ENCODE measurements at places on chromosomes 5 and 9.

GRCh38 chr5:116806836-116807235, 232.2 kb upstream of the SEMA6A start:
- no peak for DNase-seq

- no peak for DNase-seq
These were observed 589.1 kb downstream of the ZNF608 start for GRCh38 chr5:124157320-124157719.

DNA sequence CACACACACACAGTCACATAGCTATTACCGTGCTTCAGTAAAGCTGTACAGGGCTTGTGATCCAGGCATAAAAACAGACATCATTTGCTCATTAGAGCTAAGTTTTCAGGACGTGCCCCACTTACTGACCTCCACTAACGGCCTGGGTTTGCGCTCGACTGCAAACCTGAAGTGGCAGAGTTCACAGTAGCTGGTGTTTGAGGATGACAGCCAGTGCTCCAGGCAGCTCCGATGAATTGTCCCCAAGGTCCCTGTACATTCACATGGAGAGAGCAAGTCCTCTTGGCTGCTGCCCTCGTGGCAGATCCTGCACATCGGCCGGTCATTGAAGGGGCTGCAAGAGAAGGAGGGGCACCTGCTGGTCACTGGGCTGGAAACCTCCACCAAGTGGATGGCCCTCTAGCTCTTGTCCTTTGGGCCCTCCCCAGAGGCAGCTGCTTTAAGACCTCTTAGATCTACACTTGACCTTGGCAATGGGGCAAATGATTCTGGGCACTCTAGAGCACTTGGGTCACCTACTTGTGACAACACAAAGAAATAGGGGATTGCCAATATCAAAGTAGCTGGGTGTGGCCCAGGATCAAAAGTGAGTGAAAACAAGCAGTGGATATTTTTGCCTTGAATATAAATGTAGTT, 115.4 kb downstream of the MARCHF3 start:
- no peak for DNase-seq

DNA sequence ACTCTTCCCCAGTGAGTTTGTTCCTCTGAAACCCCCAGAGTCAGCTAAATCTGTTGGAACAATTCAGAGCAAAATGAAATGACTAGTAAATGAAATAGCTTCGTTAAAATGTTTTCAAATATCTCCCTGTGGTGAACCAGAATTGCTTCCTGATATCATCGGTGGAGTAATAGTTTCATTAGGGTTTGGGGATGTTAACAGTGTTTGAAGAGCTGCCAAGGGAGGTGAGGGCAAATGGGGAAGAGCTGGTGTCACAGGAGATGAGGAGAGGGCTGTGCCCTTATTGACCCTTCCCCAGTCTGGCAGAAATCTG, 4.3 kb upstream of the C7 start:
- no peak for DNase-seq

- no peak for DNase-seq
These were observed 132.7 kb upstream of the MTAP start for GRCh38 chr9:21669701-21670100.

- DNase-seq: peak; percentile 85
These were observed 2.5 kb upstream of the MSMP start for GRCh38 chr9:35756275-35757225.

DNA sequence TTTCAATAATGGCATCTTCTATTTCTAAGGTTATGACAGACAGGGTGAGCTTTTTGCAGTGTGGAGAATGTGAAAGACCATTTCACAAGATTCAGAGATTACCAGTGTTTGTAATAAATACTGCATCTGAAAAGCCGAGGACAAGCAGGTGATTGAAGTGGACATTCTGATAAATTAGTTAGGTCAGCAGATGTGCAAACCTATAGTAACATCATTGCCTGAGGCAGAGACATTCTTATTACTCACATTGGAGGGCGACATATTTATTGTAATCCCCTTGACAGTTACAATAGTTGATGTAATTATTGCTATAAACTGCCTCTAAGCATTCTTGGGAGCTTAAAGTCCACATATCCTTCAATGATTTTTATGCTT, 3.3 kb downstream of the RASGRF2 start:
- DNase-seq: no peak

- DNase-seq: no peak
These were observed 39.0 kb downstream of the GPR21 start for GRCh38 chr9:123072407-123072995.

- DNase-seq: no peak
These were observed 151.3 kb upstream of the HMHB1 start for GRCh38 chr5:143660625-143661024.

- no peak for DNase-seq
These were observed 195.7 kb downstream of the AOPEP start for GRCh38 chr9:94922098-94922607.

GRCh38 chr5:148259288-148259687, 9.3 kb upstream of the SPINK13 start:
- DNase-seq: no peak

- no peak for DNase-seq
These were observed 12.6 kb upstream of the ANKH start for GRCh38 chr5:14884062-14884612.

DNA sequence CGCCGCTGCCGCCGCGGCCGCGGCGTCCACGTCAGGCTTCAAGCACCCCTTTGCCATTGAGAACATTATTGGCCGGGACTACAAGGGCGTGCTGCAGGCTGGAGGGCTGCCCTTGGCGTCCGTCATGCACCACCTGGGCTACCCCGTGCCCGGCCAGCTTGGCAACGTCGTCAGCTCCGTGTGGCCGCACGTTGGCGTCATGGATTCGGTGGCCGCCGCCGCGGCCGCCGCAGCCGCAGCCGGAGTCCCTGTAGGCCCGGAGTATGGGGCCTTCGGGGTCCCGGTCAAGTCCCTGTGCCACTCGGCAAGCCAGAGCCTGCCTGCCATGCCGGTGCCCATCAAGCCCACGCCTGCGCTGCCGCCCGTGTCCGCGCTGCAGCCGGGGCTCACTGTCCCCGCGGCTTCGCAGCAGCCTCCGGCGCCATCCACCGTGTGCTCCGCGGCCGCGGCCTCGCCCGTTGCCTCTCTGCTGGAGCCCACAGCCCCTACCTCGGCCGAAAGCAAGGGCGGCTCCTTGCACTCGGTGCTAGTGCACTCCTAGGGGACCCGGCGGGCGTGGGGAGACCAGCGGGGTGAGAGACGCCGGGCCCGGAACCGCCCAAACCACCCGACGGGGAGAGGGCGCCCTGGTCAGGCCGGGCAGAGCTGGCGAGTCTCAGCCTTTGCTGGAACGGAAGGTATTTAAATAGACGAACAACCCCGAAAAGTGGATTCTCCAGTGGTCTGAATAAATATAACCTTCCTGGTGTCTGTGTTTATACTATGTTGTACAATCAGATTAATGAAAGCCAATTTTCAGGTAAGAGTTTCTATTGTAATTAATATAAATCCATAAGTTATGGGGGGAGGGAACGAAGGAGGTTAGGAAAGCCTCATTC, 1.2 kb downstream of the FOXB2 start:
- no peak for DNase-seq

DNA sequence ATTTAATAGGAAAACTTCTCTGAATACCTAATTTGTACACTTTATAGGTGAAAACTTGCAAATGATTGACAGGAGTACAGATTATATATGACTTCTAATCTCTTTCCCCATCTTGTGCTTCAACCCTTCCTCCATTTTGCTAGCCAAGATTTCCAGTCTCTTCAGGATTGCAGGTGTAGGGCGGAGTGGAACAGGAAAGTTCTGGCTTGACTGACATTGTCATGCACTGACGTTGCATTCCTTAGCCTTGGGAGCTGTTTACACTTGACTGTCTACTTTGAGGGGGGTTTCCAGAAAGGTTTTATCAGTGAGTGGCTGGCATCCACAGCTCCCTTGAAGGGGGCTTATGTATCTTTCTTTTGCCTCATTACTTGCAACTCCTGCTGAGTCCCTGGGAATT, 34.1 kb upstream of the GRIA1 start:
- DNase-seq: no peak

- no peak for DNase-seq
These were observed 75.0 kb upstream of the RAD23B start for GRCh38 chr9:107208121-107208520.

GRCh38 chr5:59660737-59661136, 232.8 kb downstream of the PDE4D start:
- no peak for DNase-seq

- no peak for DNase-seq
These were observed 17.3 kb upstream of the EXOC3 start for GRCh38 chr5:425714-426113.

DNA sequence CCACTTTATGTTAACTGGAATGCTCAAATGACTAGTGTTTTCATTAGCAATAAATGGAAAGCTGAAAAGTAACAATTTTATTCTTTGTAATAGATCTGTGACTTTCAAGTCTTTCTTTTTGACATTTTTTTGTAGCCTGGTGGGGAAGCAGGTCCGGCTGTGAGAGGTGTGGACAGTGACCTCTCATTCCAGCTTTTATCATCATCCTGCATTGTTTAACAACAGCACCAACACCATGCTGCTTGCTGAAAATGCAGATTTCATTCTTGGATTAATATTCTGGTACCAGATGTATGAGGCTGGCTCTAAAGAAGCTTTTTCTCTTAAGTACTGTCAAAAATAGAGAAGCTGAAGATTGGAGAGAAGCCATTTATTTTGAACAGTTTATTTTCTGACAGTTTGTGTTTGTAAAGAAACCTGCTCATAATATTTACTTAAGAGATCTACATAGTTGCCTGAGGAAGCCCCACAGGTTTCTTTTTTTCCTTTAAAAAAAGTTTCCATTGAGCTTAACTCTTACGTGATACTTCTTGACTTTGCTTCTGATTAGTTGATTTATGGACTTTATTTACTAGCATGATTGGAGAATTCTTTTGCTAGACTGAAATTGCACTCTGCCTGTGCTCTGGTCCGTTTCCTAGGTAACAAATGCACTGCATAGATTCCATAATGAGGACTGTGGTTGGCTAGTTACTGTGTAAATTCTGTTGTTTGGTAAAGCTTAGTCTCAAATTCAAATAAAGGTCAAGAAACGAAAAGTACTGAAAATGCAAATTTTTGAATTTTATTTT, 3.4 kb downstream of the KIAA1958 start:
- no peak for DNase-seq

DNA sequence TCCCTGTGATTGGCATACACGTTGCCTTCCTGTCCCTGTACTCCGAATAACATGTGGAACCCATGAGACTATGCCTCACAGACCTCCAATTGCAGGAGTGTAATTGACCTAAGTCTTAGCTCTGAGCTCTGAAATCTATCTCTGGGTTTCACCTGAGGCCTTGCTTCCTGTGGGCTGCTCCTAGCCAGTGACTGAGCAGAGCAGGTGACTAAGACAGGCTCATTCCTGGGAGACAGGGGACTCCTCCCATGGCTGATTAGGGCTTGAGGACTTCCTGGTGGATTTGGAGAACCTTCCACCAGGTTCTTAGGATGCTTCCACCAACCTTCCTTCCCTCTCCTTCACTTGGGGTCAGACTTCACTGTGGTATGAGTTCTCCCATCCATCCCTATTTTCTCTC, 22.3 kb upstream of the MIER3 start:
- DNase-seq: no peak

DNA sequence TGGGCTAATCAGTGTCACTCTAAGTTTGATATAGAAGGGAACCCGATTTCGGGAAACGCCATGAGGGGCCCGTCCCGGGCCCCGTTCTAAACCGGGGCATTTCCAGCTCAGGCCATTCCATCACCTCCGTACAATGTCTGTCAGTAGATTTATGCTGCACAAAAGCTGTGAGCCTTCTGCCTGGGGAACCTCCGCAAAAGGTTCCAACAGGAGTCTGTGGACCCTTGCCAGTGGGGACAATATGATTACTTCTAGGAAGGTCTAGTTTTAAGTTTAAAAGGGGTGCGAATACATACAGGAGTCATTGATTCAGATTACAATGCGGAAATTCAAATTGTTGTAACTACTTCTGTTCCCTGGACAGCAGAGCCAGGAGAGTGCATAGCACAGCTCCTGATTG, 57.6 kb downstream of the RAPGEF1 start:
- no peak for DNase-seq

DNA sequence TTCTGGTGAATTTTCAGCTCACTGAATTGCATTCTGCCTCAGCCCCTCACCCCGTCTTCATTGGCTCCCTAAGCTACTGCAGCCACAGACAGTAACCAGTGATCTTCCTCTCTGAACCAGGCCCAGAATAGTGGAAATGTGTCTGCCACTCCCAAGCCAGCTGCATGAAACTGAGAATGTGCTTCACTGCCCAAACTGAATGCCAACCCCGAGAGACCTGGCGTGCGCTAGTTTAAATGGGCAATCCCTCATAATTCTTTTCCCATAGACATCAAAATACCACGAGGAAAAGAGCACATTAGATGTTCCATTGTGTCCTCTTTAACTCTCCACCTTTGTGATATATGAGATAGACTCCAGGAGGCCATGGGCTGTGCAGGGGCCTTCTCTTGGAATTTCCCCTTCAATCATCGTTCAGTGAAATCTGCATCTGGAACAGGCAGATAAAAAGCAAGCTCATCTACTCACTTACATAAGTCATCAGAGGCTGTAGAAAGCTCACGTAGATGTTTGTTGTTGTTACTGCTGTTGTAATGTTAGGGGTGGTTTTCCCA, 320.2 kb downstream of the NFIB start:
- no peak for DNase-seq

DNA sequence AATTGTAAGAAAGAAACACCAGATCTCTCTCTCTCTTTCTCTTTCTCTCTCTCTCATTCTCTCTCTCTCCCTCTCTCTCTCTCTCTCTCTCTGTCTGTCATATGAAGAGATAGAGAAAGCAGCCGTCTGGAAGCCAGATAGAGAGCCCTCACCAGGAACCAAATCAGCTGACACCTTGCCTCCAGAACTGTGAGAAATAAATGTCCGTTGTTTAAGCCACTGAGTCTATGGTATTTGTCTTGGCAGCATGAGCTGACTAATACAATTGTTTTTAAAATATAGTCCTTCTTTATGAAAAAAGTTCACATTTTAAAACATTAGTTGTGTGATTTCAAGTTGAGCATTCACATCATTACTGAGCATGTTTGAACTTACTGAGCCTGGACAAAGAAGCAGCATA, 275.6 kb downstream of the CETN3 start:
- no peak for DNase-seq

DNA sequence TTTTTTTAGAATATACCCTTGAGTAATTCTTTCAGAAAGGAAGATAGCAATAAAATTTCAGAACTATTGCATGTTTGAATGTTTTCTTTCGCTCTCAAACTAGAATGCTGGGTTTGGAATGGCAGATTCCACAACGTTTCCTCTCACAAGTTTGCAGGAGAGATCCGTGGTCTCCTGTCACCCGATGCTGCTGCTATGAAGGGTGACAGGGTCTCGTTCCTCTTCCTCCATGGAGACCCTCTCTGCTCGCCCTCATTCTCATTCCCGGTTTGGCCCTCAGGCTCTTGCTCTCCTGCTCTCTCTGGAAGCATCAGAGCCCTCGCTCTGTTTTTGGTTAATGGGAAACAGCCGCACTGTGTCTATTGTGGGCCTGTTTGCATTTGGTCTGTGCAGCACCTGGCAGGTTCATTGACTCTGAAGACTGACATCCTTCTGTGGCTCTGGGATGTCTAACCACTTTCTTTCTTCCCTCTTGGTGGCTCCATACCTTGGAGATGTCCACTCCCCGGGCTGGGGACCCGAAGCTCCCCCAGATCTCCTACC, 12.6 kb upstream of the FAM163B start:
- DNase-seq: no peak
